Activated CD4-positive, alpha-beta T cell treated with anti-CD3 and anti-CD28 coated beads, Interleukin-2, amount 10 ng/mL, durations not matched to agents 7 days and 5 days (primary cell): ENCODE measurements at places on chromosomes 4 and X. TPM values are rescaled to one million over a fixed set of nuclear protein-coding genes. Genes with fewer than 3 reads are reported as not detected.

- no peak overlapping the region for H3K4me3 ChIP-seq
- H3K36me3 ChIP-seq: no peaks in the 10 kb centered on the region
- DNase-seq: no peak
- H3K4me1 ChIP-seq: no peaks in the 10 kb centered on the region
- no peak overlapping the region for H3K27ac ChIP-seq
These were observed 183.0 kb downstream of the GBA3 start for GRCh38 chr4:22875587-22876257.

Gene NEXMIF
- 0.52 TPM for total RNA-seq

Gene FBXW7
- 49.4 TPM for total RNA-seq

Gene IL1RAPL1
- not detected for total RNA-seq
